ENCODE measurements at places on chromosomes 5 and 9. TPM values are rescaled to one million over a fixed set of nuclear protein-coding genes. Genes with fewer than 3 reads are reported as not detected.

Gene PIP5KL1
- 0.60 TPM for total RNA-seq

Gene SHOC1
- total RNA-seq, result not detected

Gene CATSPER3
- total RNA-seq, result under 0.01 TPM

Gene NPDC1
- total RNA-seq, result 6.2 TPM

Gene SPARC
- total RNA-seq, result 92.5 TPM

Gene MYORG
- total RNA-seq, result 2.6 TPM

Gene CSF1R
- not detected for total RNA-seq

Gene NR5A1
- total RNA-seq, result not detected

Gene DBH
- not detected for total RNA-seq

Data from lung microvascular endothelial cell (primary cell).